ENCODE measurements at places on chromosomes 2 and 18.

DNA sequence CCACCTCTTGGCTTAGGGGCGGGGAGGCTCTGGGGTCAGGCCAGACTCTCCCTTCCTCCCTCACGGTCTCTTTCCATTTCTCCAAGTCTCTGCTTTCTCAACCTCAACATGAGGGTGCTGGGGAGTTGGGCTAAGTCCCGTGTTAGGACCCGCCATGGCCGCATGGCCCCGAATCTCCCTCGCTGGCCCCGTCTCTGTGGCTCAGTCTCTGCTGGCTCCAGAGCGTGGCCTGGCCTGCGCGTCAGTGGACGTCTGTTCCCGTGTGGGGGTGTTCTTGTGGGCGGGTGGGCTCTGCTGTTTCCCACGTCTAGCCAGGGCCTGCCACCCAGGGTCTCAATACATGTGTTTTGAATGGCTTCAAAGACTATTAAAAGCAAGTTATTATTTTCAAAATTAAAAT, 12.4 kb downstream of the ALLC start:
- DNase-seq: no peak

GRCh38 chr2:190881084-190881597, 520 bp downstream of the GLS start:
- DNase-seq: no peak

GRCh38 chr2:177429688-177430325, 37.2 kb downstream of the AGPS start:
- no peak for DNase-seq

DNA sequence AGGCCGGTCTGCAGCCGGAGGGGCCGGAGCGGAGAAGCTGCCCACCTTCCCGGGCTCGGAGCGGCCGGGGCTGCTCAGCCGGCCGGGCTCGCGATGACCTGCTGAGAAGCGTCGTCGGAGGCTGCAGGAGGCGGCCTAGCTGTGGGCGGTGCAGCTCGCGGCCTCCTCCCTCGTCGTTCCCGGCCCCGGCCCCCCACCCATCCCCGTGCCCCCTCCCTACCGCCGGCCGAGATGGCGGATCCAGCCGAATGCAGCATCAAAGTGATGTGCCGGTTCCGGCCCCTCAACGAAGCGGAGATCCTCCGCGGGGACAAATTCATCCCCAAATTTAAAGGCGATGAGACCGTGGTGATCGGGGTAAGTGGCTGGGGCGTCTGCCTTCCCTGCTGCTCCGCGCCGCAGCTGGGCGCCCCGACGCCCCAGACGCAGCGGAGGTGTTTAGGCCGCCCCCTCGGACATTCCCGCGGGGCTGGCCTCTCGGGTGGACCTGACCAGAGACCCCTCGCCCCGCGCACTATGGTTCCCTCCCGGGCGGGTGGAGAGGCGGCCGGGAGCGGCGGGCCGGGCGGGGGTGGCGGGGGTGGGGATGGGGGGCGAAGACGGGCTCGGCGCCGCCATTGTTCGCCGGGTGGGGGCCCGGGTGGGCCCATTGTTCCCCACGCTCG, 492 bp downstream of the KIF5C start:
- DNase-seq: no peak

DNA sequence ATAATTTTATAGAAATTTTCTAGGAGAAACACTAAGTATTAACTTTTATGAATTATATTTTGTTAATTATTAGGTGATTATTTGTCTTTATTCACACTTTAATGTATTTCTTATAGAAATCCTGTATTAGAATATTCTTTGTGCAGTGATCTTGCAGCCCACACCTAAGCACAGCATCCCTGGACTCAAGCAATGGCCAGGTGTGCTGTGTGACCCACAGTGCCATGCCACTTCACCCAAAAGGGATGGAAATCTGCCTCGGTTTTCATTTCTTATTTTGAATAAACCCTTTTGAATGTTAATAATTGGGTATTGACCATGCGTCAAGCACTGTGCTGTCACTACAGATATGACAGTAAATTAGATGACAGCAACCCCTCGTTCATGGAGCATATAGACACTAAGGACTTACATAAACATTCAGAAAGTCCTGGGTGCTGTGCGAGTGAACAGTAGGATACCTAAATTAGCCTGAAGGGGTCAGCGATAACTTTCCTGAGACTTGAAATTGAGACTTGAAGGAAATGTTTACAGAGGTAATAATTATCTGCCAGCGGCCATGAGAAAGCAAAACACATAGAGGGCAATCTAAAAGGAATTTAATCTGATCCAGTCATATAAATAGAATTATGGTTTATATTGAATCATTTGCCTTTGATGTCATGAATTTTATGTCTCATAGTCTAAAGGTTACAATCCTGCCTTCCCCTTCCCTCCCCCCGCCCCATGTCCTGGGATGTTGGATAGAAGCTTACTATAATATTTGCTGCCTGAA, 52.7 kb upstream of the CALCRL start:
- DNase-seq: no peak

DNA sequence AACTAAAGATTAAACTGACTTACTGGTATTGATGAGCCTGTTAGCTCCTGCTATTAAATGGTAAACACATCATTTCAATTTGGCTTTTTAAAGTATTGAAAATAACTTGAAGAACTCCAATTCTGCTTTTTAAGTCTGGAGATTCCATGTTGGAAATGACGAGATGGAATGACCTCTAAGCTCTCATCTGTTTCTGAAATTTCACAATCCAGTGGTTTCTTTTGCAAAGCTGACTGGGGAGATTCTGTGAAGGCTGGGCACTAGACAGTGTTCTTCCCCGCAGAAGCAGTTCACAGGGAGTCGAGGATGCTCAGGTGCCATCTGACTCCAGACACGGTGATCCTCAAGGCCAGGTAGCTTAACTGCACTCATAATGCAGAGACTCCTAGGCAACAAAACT, 44.7 kb downstream of the DHRS9 start:
- DNase-seq: no peak

- DNase-seq: no peak
Measured at GRCh38 chr2:240933966-240934700, 28.0 kb downstream of the CROCC2 start.
